ENCODE measurements at places on chromosomes 7 and 10. TPM values are rescaled to one million over a fixed set of nuclear protein-coding genes. Genes with fewer than 3 reads are reported as not detected.

- DNase-seq = peak; percentile 49
Measured at GRCh38 chr10:73956476-73957359, 41.2 kb upstream of the VCL start.

Gene C10orf105
- total RNA-seq = 0.35 TPM

Gene TAS2R41
- not detected for total RNA-seq

DNA sequence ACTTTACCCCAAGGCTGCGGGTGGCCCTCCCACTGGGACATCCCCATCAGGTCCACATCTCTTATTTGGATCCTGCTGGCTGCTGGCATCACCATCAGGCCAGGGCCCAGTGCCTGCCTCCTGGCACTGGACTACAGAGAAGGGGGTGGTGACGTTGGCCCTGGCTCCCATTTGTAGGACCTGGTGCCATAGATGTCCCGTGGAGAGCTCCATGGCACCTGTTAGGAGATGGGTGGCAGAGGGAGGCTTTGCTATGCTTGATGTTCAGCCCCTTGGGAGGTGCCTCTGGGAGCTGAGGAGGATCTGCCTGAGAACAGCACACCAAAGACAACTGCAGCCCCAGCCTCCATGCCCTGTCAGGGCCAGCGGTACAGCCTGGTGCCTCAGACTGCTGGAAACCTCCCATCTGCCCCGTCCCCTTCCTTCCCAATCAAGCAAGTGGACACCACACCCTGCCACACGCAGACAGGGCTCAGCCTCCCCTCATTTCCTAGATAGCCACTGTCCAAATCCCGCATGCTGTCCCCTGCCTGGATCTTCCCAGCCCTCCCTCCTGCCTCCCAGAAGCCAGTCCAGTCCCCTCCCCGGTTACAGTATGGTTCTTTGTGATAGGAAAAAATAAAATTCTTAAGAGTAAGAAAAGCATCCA, 230.0 kb upstream of the GRB10 start:
- no peak for DNase-seq

DNA sequence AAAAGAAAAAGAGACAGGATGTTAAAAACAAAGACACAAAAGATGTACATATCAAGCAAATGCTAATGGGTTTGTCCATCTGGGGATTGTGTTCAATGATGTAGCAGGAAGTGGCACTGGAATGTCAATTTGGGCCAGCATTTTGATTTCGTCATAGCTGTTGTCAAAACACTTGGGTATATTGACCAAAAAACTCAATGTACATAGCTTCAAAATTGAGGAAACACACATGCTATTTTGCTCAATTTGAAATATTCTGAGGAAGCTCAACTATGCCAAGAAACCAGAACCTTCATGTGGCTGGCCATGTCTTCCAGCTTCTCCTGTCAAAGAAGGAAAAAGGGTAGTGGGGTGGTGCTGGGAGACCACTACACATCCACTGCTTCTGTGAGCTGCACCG, 212.7 kb upstream of the GHITM start:
- DNase-seq = no peak

DNA sequence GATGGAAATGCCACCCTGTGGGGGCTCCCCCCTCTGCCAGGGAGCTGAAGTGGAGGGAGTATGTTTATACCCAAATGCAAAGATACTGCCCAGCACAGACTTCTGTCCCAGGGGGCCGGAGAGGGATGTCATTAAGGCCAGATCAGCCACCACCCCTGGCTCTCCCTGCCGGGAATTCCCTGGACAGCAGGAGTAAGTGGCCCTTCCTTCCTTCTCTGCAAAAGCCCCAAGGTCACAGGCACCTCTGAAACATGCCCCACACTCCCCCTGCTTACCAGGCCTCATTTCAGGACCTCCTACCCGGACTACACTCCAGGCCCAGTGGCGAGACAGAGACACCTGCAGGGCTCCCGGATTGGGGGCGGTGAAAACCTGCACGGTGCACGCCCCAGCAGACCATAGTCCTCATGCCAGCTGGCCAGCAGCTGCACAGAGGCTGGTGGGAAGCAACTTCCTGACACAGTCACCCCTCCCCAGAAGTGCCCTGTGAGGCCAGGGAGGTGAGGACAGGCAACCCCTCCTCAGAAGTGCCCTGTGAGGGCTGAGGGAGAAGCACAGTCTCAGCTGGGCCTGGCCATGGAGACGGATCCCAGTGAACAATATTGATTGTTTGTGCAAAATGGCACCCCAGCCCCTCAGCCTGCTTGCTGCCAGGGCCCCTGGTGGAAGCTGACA, 33.0 kb upstream of the RET start:
- DNase-seq = no peak

Gene ANXA8
- 0.16 TPM for total RNA-seq

DNA sequence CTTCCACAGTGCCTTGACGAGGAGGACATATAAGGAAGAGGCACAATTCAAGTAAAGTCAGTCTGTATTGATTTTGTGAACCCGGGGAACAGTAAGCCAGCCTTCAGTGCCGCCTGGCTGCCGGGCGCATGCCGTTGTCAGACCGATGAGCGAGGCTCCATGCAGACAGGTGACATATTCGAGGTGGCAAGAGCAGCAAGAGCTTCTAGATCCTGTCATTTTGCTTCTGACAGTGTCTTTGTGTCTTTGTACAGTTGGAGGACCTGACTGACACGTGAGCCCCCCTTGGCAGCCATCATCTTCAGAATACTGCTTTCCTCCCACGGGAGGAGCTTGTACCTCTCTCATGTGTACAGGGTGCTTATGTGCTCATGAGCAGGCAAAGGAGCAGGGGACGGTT, 387.5 kb upstream of the GALNT17 start:
- no peak for DNase-seq

GRCh38 chr10:76442113-76442512, 1010.7 kb downstream of the LRMDA start:
- DNase-seq = no peak

Gene PHYHIPL
- total RNA-seq = 12.0 TPM

Gene AFAP1L2
- 24.0 TPM for total RNA-seq

DNA sequence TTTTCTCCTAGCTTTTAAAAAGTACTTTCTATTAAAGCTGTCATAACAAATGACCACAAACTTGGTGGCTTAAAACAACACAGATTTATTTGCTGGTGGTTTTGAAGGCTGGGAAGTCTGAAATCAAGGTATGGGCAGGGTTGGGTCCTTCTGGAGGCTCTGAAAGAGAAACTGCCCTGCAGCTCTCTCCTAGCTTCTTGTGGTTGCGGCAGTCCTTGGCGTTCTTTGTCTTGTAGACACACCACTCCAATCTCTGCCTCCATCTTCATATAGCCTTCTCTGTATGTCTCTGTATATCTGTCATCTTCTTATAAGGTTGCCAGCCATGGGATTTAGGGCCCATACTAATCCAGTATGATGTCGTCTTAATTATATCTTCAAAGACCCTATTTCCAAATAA, 79.4 kb upstream of the PRR15 start:
- no peak for DNase-seq

DNA sequence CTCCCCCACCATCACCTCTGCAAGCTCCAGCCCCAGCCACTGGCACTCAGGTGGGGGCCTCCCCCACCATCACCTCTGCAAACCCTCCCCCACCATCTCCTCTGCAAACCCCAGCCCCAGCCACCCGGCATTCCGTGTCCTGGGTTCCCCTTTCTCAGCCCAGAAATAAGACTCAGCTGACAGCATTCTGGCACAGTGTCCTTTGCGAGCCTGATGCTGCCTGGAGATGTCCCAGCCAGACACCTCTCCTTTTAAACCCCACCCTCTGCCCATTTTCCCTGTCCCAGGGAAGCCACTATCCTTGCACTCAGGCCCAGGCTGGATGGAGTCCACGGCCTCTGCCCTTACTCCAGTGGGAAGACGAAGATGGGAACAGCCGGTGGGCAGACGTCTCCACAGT, 49.8 kb downstream of the ELFN1 start:
- DNase-seq = no peak

All from kidney (tissue), 22 donors.